Memory B cell (primary cell): ENCODE measurements at places on chromosomes 5 and 9.

GRCh38 chr9:7921545-7922197 is 122.1 kb upstream of the DMAC1 start:
- peaks cover 18% of the 10 kb centered on the region for H3K4me1 ChIP-seq
- peak overlapping the region; percentile 30 for H3K4me3 ChIP-seq
- no peak for DNase-seq
- peaks cover 2% of the 10 kb centered on the region for H3K36me3 ChIP-seq
- H3K27ac ChIP-seq, result peak overlapping the region; percentile 3

DNA sequence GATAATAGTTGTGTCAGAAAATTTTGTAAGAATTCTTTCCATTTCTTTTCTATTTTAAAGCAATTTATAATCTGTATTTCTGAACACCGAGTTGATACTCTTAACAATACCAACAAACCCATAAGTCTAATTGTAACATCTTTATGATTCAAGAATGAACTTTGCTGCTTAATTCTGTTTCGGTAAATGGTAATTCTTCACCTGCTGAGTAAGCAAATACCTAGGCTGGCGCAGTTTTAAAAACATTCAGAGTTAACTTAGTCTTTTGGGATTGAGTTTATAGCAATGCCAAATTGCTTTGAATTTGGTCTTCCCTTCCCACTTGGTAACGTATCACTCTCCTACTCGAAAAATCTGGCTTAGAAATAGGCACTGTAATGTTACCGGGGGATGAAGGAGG is 223.0 kb downstream of the MARCHF11 start:
- H3K27ac ChIP-seq, result no peak overlapping the region
- no peaks in the 10 kb centered on the region for H3K27me3 ChIP-seq
- no peak for DNase-seq
- no peaks in the 10 kb centered on the region for H3K36me3 ChIP-seq
- H3K4me3 ChIP-seq, result no peak overlapping the region

GRCh38 chr9:81490605-81491331 is 198.6 kb downstream of the TLE1 start:
- no peaks in the 10 kb centered on the region for H3K27me3 ChIP-seq
- no peaks in the 10 kb centered on the region for H3K4me1 ChIP-seq
- no peak overlapping the region for H3K27ac ChIP-seq
- no peak overlapping the region for H3K4me3 ChIP-seq
- no peak for DNase-seq
- H3K36me3 ChIP-seq, result no peaks in the 10 kb centered on the region

DNA sequence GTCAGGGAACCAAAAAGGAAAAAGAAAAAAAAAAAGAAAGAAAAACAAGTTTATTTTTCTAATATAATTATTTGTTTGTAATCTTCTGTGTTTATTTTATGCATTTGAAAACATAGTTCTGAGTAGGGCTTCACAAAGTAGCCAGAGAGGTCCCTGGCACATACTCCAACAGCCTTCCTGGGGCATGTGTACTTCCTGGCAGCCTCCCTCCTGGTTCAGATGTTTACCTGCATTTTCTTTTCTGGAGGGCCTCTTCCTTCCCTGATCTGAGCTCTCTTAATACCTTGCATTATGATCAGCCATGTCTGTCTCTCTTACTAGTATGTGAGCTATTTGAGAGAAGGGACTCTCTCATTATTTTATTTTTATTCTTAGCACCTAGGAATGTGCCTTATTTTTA is 361.8 kb downstream of the KDM4C start:
- no peaks in the 10 kb centered on the region for H3K27me3 ChIP-seq
- peaks cover 47% of the 10 kb centered on the region for H3K36me3 ChIP-seq
- H3K4me1 ChIP-seq, result peaks cover 24% of the 10 kb centered on the region
- H3K4me3 ChIP-seq, result no peak overlapping the region

DNA sequence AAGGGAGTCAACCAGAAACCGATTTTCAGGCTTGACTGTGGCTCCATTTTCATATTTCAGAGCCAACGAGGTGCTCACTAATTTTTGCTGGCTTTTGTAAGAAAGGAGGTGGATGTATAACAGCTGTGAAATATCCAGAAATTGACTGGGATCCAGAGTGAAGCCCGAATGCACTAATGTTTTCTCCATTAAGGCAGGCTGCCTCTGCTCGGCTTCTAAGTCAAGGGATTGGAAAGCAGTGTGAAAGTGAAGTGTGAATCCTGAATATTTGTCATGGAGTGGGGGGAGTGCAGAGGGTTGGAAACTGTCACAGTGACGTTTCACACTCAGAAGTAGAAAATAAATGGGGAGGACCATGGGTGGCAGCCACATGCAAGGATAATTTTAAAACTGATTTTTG is 237.4 kb downstream of the GOLPH3 start:
- H3K4me3 ChIP-seq, result no peak overlapping the region
- no peaks in the 10 kb centered on the region for H3K4me1 ChIP-seq
- DNase-seq, result no peak
- H3K36me3 ChIP-seq, result no peaks in the 10 kb centered on the region
- H3K27me3 ChIP-seq, result peaks cover 4% of the 10 kb centered on the region
- H3K27ac ChIP-seq, result no peak overlapping the region

GRCh38 chr5:62260513-62260912 is 45.5 kb upstream of the KIF2A start:
- no peak for DNase-seq
- H3K27ac ChIP-seq, result no peak overlapping the region
- no peaks in the 10 kb centered on the region for H3K36me3 ChIP-seq
- H3K4me1 ChIP-seq, result peaks cover 8% of the 10 kb centered on the region
- peaks cover 7% of the 10 kb centered on the region for H3K27me3 ChIP-seq

GRCh38 chr9:69671311-69671878 is 776 bp downstream of the APBA1 start:
- peaks cover 3% of the 10 kb centered on the region for H3K4me1 ChIP-seq
- no peak overlapping the region for H3K27ac ChIP-seq
- no peaks in the 10 kb centered on the region for H3K36me3 ChIP-seq
- H3K4me3 ChIP-seq, result peak overlapping the region; percentile 54
- peaks cover 16% of the 10 kb centered on the region for H3K27me3 ChIP-seq
- no peak for DNase-seq

GRCh38 chr9:116716438-116716837 is 29.3 kb downstream of the TRIM32 start:
- no peak overlapping the region for H3K4me3 ChIP-seq
- peaks cover 5% of the 10 kb centered on the region for H3K36me3 ChIP-seq
- no peak overlapping the region for H3K27ac ChIP-seq
- DNase-seq, result no peak
